Stimulated activated CD8-positive, alpha-beta memory T cell treated with anti-CD3 and anti-CD28 coated beads, Interleukin-15, amount 100 ng/mL, for 1 hour (primary cell): ENCODE measurements at places on chromosomes 16 and 17.

DNA sequence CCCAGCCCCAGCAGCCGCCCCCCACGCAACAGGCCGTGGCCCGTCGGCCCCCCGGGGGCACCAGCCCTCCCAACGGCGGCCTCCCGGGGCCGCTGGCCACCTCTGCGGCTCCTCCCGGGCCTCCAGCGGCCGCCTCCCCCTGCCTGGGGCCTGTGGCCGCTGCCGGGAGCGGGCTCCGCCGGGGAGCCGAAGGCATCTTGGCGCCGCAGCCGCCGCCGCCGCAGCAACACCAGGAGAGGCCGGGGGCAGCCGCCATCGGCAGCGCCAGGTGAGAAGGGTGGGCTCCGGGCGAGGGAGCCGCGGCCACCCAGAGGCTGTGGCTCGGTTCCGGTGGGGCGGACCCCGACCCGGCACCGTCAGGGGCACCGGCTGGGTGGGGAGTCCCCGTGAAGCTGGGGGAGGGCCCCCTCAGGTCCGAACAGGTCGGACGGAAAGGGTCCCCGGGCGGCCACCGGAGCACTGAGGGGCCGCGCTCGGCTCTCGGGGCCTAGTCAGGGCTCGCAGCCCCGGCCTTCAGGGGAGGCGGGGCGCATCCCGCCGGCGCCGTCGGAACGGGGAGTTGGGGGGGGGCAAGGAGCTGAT, 583 bp downstream of the ATXN2L start:
- DNase-seq, result no peak

- no peak for DNase-seq
Measured at GRCh38 chr17:43418441-43419374, 19.9 kb downstream of the ARL4D start.

DNA sequence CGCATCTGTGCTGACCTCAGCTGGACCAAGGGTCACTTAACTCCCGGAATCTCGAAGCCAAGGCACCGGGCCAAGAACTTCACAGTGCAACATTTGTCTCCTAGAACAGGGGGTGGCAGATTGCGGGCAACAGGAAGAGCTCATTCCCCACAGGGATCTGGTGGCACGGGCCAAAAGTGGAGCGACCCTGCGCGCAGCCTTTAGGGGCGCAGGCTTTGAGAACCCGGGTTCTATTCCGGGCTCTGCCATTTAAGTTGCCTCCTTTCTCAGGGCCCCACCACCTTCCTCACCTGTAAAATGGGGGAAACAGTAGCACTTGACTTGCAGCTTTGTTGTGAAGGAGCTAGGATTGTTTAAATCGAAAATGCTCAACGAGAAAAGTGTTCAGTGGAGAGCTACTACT, 651 bp downstream of the SHMT1 start:
- DNase-seq, result no peak

- DNase-seq, result no peak
Measured at GRCh38 chr17:79943347-79944241, 92.1 kb downstream of the TBC1D16 start.

DNA sequence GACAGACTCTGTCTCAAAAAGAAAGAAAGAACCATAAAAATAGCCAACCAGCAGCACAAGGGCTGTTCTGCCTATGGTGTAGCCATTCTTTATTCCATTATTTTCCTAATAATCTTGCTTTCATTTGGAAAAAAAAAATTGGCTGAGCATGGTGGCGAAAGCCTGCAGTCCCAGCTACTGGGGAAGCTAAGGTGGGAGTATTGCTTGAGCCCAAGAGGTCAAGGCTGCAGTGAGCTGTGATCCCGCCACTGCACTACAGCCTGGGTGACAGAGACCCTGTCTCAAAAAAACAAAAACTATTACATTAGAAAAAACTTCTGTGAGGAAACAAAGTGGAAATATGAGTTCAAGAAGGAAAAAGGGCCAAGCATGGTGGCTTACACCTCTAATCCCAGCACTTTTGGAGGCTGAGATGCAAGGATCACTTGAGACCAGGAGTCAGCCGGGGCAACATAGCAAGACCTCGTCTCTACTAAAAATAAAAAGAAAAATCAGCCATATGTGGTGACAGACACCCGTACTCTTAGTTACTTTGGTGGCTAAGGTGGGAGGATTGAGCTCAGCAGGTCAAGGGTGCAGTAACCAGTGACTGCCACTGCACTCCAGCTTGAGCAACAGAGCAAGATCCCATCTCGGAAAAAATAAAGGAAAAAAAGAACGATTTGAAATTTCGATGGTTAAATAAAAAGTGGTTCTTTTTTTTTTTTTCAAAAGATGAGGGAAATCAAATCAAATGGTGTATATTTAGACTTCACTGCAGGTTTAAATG, 2.5 kb downstream of the DCAKD start:
- no peak for DNase-seq

GRCh38 chr16:31286421-31287032, 26.8 kb downstream of the ITGAM start:
- DNase-seq, result no peak

GRCh38 chr17:55694286-55694910, 28.3 kb downstream of the TMEM100 start:
- DNase-seq, result no peak

DNA sequence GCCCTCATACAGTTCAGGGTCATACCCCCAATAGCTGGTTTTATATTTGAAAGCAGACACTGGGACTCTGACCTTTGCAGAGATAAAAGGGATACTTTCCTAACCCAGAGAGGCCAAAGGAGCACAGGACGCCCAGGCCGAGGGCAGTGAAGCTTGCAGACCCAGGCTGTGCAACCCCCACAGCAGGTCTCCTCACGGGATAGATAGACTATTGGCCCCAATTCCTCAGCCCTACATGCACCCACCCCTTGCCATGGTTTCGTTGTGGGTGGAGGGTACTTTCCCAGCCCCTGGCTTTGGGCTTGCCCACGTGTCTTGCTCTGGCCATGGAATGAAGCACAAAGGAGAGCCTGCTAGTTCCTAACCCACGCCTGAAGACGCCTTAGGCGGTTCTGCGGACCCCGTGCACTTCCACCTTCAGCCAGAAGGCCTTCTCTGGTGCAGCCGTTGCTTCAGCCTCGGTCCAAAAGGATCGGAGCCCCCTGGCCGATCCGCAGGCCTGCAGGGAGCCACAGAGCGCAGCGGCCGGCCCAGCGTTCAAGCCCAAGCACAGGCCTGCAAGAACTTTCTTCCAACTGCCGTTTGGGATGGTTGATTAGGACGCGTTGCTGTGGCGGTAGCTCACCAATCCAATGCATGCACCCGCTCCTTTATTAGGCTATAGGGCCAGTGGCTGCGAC, 9.8 kb upstream of the BRCA1 start:
- no peak for DNase-seq

DNA sequence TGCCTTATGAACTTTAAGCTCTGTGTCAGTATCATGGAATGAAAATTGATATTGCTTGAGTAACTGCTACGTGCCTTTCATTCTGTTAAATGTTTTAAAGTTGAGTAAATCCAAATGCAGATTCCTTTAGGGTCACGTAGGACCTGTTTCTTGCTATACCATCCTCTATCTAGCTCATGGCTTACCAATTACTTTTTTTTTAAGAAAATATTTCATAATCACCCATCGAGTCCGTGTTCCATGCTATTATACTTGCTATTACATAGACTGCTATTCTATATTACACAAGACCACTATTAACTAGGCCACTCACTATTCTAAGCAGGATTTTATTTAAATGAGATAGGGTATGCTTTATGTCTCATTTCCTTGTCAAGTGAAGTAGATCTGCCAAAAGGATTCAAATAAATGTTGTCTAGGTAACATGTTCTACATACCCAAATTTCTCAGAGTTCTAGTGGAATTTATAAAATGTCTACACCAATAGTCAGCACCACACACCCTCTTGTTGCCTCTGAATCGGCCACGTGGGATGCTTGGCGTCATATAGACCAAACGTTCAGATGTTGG, 11.9 kb downstream of the ANKFN1 start:
- DNase-seq, result no peak

GRCh38 chr16:87897521-87898505, 28.5 kb upstream of the SLC7A5 start:
- peak; percentile 24 for DNase-seq

GRCh38 chr17:37081287-37081686, 132.5 kb downstream of the AATF start:
- DNase-seq, result no peak

GRCh38 chr16:53132406-53132805, 77.6 kb downstream of the CHD9 start:
- no peak for DNase-seq

GRCh38 chr17:10251212-10251948, 53.0 kb upstream of the GAS7 start:
- no peak for DNase-seq

GRCh38 chr17:45906237-45906636, 11.9 kb downstream of the MAPT start:
- DNase-seq, result no peak

- DNase-seq, result no peak
Measured at GRCh38 chr17:795721-796120, 13.6 kb downstream of the MRM3 start.

DNA sequence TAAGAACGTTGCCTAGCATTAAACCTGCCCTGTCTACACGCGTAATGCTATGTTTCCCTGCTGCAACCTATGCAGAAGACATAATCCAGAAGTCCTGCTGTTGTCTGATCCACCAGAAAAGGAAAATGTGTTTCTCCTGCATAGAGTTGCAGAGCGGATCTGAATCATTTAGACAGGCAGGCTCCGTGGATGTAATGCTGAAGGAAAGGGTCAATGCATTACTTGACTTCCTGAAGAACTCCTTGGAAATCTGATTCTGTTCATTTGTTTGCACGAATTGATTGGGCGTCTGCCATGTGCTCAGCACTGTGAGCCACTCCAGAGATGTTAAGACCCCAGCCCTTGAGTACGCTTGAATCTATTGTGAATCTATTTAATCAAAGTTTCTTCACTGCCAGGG, 83.4 kb downstream of the FOXL1 start:
- no peak for DNase-seq

GRCh38 chr17:43772877-43773648, 5.7 kb downstream of the DUSP3 start:
- DNase-seq, result no peak

DNA sequence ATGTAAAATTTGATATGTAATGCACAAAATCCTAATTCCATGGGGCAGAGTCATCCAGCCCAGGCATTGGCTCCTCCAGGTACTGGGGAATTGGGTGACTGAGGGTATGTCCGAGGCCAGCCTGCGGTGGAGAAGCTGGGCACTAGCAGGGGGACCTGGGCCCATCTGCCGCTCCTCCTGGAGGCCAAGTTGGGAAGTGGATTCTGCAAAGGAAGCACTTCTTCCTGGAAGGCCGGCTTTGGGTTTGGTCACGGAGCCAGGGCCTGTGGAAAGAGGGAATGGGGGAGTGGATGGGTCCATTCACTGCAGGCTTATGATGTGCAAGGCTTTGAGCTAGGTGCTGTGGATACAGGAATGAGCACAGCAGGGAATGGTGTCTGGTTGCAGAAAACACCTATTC, 85.8 kb downstream of the GNAO1 start:
- no peak for DNase-seq

GRCh38 chr16:88459366-88460073, 6.4 kb downstream of the ZFPM1 start:
- no peak for DNase-seq

DNA sequence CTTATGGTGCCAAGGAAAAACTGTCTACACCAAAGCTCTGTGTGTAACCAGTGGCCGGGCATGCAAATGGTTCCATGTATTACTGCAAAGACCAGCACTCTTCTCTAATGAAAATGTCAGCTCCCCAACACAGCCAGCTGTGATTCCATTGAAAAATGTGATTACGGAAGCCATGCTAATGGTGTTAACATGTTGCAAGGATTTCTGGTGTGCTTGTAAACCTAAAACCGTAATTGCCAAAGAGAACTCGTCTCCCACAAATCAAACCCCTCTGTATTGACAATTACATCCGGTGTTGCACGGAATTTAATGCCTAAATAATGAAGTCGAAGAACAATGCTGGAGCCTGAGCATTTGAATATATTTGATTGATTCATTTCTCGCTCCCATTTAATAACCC, 351.7 kb downstream of the NPIPA8 start:
- no peak for DNase-seq

- no peak for DNase-seq
Measured at GRCh38 chr17:76345377-76345974, 8.2 kb downstream of the PRPSAP1 start.

DNA sequence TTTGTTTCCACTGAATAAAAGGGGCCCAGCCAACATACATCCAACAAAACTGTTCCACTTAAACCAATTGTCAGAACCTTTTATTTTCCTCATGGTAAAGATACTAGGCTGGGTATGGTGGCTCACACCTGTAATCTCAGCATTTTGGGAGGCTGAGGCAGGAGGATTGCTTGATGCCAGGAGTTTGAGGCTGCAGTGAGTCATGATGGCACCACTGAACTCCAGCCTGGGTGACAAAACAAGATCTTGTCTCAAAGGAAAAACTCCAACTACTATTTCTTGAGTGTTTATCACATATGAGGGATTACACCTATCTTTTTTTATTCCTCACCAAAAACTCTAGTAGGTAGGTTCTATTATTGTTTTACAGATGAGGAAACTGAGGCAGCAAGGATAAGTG, 4.7 kb upstream of the PSMC5 start:
- DNase-seq, result no peak

DNA sequence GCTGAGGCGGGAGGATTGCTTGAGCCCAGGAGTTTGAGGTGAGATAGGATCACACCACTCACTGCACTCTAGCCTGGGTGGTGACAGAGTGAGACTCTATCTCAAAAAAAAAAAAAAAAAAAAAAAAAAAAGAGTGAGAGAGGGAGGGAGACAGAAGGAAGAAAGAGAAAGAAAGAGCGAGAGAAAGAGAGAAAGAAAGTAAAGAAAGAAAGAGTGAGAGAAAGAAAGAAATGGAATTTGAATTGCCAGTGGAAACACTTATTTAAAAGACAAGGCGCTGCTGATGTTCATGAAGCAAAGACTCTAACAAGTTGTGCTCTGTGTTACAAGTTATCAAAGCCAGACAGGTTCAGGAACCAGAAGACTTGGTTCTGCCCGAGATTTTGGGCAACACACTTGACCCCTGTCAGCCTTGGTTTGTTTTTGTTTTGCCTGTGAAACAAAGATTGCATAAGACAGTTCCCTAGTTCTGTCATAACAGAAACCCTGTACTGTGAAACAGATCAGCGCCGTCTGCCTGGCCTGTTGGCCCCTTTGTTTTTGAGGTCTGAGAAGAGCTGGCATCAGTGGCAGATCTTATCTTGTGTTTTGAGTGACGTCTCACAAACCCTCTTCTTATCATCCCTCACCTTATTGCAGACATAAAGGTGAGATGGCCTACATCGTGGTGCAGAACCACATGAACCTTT, 55.4 kb upstream of the ENDOV start:
- DNase-seq, result no peak

DNA sequence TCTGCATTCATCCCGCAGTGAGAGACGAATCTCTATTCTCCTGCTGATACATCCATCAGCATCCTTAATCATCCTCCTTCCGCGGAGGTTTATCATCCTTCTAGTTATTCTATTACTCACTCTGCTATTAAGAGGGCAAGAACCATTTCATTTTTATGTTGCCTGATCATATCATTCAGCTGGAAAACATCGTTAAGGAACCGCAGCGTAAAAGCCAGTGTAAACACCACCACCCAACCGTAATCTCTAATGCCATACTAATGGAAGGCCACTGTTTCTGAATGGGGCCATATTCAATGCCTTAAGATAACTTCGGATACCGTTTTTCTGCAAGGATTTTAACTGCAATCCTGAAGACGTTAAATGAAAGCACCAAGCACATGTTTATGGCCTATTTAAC, 36.7 kb upstream of the ERCC4 start:
- no peak for DNase-seq
